ENCODE measurements at places on chromosomes 3 and 15.

DNA sequence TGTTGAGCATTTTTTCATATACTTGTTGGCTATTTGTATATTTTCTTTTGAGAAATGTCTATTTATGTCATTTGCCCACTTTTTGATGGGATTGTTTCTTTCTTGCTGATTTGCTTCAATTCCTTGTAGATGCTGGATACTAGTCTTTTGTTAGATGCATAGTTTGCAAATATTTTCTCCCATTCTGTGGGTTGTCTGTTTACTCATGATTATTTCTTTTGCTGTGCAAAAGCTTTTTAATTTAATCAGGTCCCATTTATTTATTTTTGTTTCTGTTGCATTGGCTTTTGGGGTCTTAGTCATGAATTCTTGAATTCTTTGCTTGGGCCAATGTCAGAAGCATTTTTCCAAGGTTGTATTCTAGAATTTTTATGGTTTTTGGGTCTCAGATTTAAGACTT, 251.7 kb downstream of the WNT5A start:
- no peak for DNase-seq

DNA sequence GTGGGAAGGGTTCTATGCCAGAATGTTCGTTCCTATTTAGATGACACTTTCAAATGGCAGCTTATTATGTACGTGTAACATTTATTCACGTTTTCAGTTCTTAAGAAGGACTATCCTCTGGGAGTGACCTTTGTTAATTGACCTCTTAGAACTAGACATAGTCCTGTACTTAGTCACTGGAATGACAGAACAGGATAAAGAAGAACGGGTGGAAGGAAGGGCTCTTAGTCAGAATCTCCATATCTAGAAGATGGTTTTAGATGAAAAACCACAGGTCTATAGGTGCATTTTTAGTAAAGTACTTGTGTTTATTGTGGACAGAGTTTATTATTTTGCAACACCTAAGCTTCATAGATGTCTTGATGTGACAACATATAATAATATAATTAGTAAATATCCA, 6.5 kb downstream of the METTL6 start:
- DNase-seq, result no peak

- DNase-seq, result no peak
Measured at GRCh38 chr3:40588406-40588805, 63.6 kb downstream of the ZNF621 start.

- DNase-seq, result no peak
Measured at GRCh38 chr3:177689077-177689476, 491.8 kb upstream of the TBL1XR1 start.

- no peak for DNase-seq
Measured at GRCh38 chr15:42139596-42139995, 16.8 kb downstream of the PLA2G4F start.

DNA sequence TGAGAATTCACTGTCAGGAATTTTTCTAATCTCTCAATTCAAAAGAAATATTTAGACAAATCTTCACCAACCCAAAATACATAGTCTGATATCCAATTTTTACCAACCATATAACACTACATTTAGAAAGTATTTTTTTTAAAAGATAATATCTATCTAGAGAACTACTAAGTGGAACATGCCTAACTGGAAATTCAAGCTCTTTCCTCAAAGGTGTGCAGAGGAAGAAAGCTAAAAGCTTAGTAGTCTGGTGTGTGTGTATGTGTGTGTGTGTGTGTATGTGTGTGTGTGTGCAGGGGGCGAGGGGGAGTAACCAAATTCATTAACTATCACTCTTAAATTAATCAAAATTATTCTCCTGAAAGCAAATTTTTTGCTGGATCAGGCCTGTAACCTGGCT, 797.3 kb downstream of the NAALADL2 start:
- no peak for DNase-seq

DNA sequence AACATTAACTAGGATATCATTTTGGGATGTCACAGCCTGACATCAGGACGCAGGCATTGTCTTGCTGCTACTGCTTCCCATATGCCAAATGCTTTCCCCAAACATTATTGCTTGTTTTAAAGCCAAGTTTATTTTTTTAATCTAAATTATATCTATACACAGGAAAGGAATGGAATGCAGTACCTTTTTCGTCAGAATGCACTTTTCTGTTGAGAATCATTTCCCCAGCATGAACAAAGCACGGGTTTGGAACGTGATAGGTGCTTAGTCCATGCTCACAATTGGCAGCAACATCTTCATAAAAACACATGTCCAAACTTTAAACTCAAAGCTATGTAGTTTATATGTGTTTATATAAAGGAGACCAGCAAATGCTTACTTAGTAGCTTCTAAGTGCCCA, 26.1 kb downstream of the PXK start:
- no peak for DNase-seq

- DNase-seq, result no peak
Measured at GRCh38 chr15:49239105-49239504, 69.1 kb downstream of the GALK2 start.

DNA sequence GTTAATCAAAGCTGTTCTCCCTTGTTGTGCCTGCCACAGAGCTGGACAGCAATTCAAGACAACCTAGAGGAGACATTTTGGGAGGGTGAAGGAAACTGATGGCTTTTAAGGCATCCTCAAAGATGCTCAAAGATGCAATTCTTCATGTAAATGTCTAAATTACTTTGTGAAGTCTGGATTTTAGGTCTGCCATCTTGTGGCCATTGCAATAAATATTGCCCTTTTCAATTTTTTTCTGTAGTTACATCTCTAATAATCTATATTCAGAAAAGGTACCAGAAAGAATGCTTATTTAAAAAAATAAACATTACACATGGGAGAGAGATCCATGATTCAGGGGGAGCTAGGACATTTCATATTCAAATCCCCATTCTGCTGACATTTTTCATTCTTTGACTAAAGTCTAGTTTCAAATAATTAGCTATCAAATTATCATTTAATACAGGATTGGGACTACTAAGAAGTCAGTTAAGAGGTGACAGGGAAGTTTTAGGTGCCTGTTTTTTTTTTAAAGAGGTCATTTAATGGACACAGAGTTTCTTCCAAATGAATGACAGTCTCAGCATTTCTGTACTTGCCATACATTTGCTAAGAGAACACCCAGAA, 259.8 kb upstream of the WNT5A start:
- no peak for DNase-seq

- no peak for DNase-seq
Measured at GRCh38 chr3:182508919-182509711, 284.2 kb upstream of the ATP11B start.

DNA sequence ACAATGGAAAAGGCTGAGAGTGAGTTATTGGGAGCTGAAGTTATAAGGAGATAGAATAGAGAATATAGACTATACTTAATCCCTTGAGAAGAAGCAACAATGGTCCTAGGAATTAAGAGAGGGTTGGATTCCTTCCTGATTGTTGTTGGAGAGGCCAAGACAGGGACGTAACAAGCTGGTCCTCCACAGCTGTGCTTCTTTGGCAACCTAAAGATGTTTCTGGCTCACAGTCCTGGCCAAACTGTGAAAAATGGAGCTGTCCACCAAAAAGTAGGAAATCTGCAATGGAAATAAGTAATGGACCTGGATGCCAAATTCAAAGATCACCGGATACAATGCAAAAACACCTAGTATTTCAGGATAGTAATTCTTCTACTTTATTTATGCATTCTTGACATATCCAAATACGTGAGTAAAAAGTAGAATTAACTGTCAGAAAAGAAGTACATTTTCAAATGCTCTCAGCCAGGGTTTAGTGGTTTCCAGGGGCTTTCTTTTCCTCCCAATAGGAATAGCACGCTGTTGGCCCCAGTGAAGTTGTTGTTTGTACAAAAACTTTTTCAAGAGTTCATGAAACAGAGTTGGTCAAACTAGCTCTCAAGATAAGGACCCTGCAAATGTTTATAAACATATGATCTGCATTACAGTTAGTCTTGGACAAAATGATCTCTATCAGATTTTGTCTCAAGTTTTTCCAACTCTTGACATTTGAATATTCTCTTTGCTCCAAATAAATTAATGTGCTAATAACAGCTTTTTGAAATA, 28.3 kb downstream of the CERS3 start:
- DNase-seq, result no peak

DNA sequence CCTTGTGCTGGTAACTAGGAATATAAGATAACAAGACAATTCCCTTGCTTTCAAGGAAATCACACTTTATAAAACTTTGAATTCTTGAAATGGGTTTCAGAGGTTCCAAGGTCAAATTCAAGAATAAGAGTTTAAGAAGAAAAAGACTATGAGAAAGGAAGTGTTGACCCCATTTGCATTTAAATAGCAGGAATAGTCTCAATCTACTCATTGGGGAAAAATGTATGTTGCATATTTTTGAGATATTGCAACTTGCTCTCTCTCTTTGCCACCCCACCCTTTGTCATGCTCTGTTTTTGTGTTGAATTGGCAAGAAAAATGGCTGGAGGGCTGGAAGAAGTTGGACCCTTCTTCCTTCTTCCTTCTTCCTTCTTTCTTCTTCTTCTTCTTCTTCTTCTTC, 699.2 kb downstream of the TUSC7 start:
- no peak for DNase-seq

DNA sequence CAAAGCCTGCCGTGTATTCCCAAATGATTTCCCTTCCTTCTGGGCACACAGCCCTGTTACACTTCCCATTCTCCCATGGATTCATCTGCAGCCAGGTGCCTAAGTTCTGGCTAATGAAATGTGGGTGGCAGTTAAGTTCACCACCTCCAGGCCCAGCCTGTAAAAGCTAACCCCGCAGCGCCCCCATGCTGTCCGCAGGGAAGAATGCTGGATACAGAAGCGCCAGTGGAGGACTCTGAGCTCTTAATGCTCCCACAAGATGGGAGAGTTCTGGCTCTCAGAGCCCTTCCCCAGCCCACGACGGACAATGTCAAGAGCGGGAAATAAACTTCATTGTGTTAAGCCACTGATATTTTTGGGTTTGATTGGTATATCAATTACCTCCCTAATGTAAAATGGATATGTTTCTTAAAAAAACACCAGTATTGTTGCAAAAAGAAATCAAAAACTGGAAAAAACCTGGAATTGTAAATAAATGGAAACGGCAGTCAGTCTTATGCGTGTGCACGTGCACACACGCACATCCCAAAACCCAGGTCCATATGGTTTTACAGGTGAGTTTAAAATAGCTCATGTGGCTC, 37.7 kb upstream of the FGD5 start:
- peak; percentile 6 for DNase-seq

DNA sequence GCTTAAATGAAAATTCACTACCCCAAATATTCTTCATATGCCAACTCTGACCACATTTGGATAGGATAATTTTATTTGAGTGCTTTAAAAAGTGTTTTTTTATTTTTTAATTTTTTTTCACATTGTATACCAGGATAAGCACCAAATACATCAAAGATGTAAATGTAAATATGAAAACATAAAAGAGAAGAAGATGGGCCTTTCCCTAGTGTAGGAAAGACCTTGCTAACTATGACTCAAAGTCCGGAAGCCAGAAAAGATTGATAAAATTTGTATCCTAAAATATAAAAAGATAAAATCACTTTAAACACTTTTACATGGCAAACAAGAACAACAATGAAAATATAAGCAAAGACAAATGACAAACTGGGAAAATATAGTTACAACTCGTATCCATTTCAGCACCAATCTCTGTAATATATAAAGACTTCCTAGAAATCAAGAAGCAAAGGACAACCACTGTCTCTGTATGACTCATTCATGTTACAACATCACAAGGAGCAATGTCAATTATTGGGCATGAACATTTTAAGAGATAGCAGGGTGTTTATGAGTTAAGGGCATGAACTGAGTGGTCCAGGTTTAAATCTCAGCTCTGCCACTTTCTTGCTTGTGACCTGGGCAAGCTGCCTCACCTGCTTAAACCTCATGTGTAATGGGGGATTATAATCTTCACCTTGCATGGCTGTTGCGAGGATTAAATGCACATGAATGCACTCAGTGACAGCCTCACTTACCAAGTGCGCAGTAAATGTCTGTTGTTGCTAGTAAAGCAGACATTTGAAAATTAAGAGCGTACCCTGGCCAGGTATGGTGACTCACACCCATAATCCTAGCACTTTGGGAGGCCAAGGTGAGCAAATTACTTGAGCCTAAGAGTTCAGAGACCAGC, 25.3 kb upstream of the ARHGEF3 start:
- no peak for DNase-seq

DNA sequence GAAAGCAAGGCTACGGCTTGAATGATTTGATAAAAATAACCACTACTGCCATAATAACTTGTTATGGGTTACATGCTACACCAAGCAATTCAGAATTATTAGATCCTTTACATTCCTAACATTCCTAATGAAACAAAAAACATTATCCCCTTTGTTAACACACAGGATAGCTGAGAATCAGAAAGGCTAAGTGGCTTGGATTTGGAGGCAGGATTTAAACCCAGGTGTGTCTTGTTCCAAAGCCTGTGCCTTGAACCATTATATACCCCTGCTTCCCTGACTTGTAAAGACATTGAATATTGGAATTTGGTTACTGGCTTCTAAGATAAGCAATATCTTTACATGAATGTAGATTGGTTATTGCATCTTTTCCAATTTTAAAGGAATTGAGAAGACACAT, 417.1 kb upstream of the GOLIM4 start:
- no peak for DNase-seq

DNA sequence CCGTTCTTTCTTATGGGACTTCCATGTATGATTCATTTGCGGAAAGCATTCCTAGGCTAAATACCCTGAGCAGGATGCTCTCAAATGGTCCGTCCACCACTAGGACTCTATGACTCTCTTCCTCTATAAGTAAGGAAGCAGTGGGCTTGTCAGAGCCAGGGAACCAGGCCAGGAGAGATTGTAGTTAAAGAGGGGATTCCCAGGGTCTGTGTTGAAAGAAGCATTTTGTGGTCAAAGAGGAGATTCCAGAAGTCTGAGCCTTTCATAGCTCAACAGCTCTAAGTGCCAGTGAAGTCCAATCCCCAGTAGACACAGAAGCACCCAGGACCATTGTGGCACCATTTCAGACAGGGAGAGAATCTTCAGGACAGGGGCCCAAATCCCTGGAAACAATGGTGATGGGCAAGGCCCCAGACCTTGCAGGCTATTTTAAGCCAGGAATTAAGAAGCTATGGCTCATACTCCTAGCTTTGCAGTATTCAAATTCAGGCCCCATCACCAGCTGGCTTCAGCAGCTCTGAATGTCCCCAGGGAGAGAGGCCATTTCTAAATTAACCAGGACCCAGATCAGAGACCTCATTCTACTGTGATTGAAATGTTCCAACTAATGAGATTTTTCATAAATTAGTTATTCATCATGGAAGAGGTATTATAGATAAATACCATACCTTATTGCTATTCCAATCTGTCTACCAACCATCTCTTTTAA, 81.7 kb downstream of the CD47 start:
- DNase-seq, result no peak
